ENCODE measurements at places on chromosomes 16 and 17. TPM values are rescaled to one million over a fixed set of nuclear protein-coding genes. Genes with fewer than 3 reads are reported as not detected.

The LPO gene
- total RNA-seq = 0.14 TPM

The KRTAP1-5 gene
- not detected for total RNA-seq

The TERB1 gene
- total RNA-seq = 0.14 TPM

The KRT28 gene
- total RNA-seq = not detected
